ENCODE measurements at places on chromosomes 1 and 21.

GRCh38 chr1:23906731-23907130, 6.4 kb downstream of the CNR2 start:
- DNase-seq = no peak

DNA sequence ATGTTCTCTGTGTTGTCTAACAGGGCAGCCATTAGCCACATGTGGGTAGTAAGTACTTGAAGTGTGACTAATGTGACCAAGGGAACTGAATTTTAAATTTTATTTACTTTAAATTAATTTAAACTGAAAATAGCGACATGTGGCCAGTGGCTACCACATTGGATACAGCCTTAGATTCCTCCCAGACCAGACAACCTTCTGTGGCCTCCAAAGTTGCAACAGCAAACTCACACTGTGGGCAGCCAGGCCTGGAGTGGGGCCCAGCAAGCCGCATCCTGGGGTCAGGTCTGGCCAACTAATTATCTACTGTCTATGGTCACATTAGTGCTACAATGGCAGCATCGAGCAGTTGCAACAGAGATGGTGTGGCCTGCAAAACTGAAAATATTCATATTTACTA, 11.7 kb downstream of the EIF2D start:
- DNase-seq = no peak

DNA sequence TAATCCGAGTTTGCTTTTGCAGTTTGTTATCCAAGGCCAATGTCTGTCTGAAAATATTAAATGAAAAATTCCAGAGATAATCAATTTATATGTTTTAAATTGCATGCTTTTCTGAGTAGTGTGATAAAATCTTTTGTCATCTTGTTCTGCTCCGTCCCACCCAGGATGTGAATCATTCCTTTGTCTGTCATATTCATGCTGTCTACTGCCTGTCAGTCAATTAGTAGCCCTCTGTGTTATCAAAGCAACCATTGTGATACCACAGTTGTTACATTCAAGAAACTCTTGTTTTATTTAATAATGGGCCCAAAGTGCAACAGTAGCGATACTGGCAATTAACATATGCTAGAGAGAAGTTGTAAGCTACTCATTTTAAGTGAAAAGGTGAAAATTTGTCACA, 819.3 kb downstream of the BRINP3 start:
- DNase-seq = no peak

GRCh38 chr1:162389021-162389818, 7.7 kb downstream of the C1orf226 start:
- no peak for DNase-seq

DNA sequence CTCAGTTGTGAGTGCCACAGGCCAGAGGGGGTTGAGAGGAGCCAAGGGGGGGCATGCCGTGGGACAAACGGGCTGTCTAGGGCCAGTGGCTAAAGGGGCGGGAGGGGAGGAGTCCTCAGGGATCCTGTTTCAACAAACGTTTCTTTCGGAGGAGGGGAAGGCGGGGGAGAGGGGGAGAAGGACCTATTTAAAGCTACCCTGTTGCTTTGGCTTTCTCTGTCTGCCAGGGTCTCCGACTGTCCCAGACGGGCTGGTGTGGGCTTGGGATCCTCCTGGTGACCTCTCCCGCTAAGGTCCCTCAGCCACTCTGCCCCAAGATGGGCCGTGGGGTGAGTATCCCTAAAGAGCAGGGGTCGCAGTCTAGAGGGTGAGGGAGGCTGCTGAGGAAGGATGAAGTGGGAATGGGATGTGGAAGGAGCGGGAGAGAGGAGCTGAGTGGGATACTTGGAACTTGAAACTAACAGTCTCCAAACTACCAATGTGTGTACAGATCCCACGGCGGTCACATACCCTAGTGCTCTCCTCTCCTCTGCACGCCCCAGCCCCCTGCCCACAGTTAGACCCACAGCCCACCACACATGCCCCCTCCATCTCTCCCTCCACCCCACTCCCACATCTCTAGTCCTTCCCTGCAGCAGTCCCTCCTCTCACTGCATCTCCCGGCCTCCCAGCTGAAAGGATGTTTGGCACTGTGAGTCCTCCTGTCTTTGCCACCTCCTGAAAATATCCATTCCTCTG, at the start of gene ATP1A2:
Gene ATP1A2, plus strand, starts transcription at position 215 of the 738 bp plus-strand sequence. Its CDS starts 103 bp downstream, at position 318.
- DNase-seq = no peak

- DNase-seq = no peak
Observed at GRCh38 chr1:42956739-42957138, 1.9 kb downstream of the SLC2A1 start.

- DNase-seq = no peak
Observed at GRCh38 chr21:32728848-32729247, 1.0 kb upstream of the SYNJ1 start.

- no peak for DNase-seq
Observed at GRCh38 chr1:2560299-2561073, 4.3 kb downstream of the TNFRSF14 start.

GRCh38 chr1:5972198-5972520, 20.1 kb downstream of the NPHP4 start:
- no peak for DNase-seq

DNA sequence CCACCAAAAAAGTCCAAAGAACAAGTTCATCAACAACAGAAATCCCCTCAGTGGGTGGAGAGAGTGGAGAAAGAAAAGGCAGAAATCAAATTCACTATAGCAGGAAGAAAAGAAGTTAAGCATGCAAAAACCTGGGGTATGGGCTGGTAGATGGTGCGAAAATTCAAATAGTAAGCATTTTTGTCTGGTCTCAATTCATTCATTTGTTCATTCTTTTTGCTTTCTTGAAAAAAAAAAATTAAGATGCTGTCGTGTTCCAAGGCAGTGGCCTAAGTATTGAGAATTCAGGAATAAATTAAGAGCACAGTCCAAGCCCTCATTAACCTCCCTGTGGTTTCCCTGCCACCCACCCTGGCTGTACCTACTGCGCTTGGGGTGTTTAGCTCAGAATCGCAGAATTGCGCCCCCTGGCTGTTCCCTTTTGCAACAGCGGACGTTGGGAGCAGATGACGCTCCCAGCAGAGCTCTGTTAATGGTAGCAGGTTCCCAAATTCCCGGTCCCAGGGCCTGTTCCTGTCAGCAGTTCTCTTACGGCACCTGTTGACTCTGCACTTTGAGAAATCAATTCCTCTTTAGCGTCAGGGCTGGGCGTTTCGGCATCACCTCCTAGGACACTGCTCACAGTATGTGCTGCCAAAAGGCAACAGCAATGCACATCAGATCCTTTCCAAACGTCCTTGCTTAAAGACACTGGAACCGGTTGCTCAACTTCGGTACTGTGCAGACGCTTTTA, 34.0 kb upstream of the SSX2IP start:
- no peak for DNase-seq

DNA sequence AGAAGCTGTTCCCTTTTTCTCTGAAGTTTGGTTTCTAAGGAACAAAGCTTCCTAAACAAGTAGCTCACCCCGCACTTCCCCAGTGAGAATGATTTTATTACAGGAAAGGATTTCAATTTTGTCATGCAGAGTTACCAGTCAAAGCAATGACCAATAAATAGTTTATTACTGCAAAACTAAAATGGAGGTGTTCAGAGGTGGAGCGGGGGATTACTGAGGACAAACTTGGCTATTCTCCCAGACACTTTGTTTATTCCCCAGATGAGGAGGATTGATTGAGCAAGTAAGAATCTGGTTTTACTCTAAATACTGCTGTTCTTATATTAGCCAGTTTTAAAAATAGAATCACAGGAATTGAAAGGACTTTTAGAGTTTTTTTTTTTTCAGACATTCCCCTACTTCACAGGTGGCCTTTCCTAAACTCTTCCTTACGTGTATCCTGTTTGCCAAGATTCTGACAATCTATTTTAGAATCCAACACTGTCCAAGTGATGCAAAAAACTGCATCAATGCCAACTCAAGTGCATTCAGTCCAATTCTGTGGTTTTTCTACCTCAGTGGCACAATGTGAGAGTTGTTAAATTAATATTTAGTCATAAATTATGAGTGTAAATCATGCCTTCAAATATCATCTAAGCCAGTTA, 136.1 kb downstream of the TNFSF18 start:
- DNase-seq = no peak

GRCh38 chr1:3313576-3313950, 140.9 kb upstream of the ARHGEF16 start:
- no peak for DNase-seq

GRCh38 chr1:21229246-21230000, 52.7 kb upstream of the EIF4G3 start:
- DNase-seq = no peak

GRCh38 chr1:116485071-116485735, 85.6 kb downstream of the CD58 start:
- DNase-seq = no peak

DNA sequence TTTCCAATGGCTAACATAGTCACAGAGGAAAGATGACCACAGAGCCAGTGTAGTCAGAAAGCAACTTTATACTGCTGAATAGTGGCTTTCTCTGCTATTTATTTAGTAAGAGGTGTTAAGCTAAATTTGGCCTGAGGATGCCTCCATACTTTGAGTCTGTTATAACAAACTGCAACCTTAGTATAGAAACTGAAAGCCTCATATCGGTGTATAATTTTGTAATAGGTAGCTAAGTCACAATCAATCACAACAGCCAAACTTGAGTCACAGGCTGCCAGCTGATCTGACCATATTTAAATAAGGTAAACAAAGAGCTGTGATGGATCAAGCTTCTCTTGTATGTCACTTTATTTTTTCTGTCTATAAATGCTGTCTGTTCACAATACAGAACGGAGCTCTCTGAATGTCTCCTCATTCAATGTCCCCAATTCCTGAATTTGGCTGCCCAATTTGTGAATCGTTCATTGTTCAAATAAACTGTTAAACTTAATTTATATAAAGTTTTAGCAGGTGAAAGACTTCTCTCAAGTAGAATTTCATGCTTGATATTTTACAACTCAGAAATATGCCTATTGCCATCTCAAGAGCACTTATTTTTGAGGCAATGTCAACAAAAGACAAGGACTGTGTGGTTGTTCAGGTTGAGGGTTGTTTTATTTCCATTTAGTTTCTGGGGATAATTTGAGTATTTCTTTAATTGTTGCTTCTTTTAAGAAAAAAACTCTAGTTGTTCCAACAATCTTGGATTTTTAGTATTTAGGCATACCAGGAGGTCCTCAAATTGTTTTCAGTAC, 339.7 kb upstream of the B3GALT2 start:
- no peak for DNase-seq

- DNase-seq = no peak
Observed at GRCh38 chr1:224266915-224267856, 62.8 kb downstream of the NVL start.

GRCh38 chr1:40383095-40383487, 9.6 kb downstream of the SMAP2 start:
- no peak for DNase-seq

- no peak for DNase-seq
Observed at GRCh38 chr1:225846331-225847310, 35.6 kb downstream of the TMEM63A start.

GRCh38 chr1:160753594-160753993, 14.5 kb downstream of the SLAMF7 start:
- DNase-seq = no peak

- no peak for DNase-seq
Observed at GRCh38 chr1:186231861-186232436, 143.1 kb downstream of the TPR start.

GRCh38 chr1:39154553-39155421, 49.7 kb upstream of the MACF1 start:
- no peak for DNase-seq

DNA sequence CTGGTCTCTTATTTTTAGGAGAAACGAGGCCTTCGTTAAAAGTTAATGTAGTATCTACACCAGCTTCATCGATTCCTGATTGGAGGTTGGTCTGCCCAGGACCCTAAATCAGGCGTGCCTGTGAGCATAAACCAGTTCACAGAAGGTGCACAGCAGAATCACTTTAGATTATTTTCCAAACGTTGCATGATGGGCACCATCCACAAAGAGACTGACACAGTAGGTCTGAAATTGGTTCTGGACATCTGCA, 256 bp upstream of the TARBP1 start:
- DNase-seq = no peak

- DNase-seq = no peak
Observed at GRCh38 chr21:45018131-45019075, 56.0 kb upstream of the ADARB1 start.

DNA sequence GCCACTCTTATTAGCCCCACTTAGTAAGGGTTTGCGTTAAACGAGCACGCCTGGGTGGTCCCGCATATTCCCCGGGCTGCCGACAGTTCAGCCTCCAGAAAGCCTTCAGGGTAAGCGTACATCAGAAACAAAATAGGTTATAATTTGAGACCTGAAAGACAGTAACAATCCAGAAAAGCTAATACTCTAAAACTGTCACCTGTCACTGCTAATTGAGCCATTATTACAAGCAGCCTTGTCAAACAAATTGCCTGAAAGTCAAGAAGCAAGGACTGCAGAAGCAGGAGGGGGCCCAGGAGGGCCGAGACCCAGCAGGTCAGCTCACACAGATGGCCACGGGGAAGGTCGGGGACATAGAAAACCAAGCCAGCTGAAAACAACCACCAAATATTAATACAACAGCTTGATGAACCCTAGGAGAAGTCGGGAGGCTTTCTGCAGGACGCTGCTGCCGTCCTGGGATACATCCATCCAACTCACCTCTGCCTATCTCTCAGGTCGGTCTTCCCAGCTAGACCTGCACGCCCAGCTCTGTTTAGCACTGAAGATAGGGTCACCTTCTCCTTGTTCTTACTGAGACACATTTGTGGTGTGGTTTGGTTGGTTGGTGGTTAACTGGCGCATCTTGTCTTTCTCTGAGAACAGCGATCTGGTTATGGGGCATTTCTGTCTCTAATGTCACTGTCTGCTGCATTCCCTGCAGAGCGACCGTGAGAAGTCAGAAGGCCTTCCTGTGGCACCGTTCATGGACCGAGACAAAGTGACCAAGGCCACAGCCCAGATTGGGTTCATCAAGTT, 110.8 kb downstream of the WDR4 start:
- DNase-seq = peak; percentile 58

GRCh38 chr1:214927796-214928195, 154.7 kb upstream of the KCNK2 start:
- DNase-seq = no peak

GRCh38 chr1:4397196-4397595, 257.2 kb upstream of the AJAP1 start:
- no peak for DNase-seq

- no peak for DNase-seq
Observed at GRCh38 chr21:35256468-35256988, 207.4 kb upstream of the RUNX1 start.

Measured in NCI-H1417 treated with DMSO at 0.1 percent for 48 hours (cell line).